ENCODE measurements at places on chromosomes 16 and 17.

DNA sequence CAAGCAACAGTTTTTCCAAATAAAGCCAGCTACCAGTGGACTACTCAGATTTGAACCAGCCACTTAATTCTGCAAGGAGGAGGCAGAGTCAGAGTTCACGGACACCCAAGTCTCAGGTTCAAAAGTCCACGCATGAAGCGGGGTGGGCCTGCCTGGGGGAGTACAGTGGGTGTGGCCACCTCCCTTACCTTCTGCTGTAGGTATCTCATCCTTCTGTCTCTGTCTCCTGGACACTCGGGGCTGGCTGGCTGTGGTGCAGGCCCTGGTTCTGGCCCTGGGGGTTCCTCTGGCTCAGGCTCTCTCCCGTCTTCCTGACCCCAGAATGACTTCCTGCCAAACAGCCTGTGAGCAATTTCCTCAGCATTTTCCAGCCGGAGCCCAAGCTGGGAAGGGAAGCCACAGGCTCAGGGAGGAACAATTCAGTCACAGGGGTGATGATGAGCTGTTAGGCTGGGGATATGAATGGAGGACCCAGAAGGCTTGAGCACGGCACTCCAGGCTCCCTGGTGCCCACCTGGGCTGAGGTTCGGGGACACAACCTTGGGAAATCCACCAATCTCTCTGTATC, 101.9 kb downstream of the LITAF start:
- no peak for DNase-seq

DNA sequence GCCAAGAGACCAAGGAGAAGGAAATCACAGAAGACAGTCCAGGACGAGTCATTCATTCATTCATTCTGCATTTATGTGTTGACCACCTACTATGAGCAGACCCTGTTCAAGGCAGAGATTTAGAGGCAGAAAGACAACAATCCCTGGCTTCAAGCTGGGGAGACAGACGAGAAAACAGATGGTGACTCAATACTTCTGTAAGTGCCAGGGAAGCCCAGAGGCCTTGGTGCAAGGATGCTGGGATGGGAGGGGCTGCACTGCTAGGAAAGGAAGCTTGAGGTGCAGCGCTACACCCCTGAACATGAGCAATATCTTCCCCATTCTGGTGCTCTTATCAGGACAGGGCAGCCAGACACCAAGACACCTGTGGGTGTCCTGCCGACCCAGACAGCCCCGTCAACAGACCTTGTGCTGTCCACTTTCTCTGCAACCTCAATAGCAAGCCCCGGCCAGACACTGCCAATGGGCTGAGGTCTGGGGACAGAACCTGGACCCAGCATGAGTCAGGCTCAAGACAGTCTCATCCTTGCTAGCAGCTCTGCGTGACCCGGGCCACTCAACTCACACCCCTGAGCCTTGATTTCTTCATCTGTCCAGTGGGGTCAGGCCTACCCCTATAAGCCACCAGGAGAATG, 163.5 kb downstream of the COPRS start:
- DNase-seq, result peak; percentile 88

DNA sequence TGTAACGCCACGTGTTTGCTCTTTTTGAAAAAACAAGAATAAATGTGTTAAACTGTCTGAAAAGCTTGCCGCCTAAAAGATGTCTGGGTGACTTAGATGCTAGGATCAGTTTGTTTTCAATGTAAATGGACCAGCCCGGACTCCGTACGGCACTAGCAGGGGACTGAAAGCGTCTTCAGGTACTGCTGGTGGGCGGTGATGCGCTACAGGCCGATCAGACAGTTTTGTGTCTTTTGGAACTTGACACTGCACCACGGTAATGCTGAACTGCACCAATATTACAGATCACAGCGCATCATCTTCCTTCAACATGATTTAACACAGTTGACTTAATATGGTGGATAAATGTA, 727 bp upstream of the MBTPS1 start:
- DNase-seq, result peak; percentile 72

DNA sequence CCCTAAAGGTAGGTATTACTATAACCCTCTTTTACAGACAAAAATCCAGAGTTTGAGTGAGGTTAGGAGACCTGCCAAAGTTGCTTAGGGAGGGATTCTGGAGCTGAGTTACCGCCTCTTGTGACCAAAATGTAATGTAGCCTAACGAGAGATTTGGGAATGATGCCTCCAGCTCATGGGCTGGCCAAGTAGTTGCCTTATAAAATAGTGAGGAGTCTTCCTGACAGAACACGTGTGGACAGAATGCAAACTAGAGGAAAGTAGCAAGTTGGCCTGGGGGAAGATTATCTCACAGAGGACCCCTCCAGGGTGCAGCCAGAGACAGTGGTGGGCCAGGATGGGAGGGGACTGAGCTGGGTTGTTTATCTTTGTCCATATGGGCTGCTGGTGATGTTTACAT, 543.7 kb upstream of the CDH11 start:
- DNase-seq, result no peak

DNA sequence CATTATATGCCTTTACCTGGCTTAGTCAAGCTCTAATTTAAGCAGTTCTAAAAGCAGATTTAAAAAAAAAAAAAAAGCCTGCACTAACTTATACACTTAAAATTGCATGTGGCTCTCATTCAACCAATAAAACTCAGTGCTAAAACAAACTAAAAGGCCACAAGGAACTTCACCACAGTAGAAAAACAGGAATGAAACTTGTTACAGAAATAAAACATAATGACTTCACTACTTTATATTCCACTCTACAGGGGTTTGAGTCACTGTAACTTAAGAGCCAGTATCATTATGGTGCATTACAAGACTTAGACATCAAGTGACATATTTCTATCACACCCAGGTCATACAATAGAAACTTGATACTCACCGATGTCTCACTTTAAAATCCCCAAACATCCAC, 11.1 kb downstream of the CA10 start:
- no peak for DNase-seq

DNA sequence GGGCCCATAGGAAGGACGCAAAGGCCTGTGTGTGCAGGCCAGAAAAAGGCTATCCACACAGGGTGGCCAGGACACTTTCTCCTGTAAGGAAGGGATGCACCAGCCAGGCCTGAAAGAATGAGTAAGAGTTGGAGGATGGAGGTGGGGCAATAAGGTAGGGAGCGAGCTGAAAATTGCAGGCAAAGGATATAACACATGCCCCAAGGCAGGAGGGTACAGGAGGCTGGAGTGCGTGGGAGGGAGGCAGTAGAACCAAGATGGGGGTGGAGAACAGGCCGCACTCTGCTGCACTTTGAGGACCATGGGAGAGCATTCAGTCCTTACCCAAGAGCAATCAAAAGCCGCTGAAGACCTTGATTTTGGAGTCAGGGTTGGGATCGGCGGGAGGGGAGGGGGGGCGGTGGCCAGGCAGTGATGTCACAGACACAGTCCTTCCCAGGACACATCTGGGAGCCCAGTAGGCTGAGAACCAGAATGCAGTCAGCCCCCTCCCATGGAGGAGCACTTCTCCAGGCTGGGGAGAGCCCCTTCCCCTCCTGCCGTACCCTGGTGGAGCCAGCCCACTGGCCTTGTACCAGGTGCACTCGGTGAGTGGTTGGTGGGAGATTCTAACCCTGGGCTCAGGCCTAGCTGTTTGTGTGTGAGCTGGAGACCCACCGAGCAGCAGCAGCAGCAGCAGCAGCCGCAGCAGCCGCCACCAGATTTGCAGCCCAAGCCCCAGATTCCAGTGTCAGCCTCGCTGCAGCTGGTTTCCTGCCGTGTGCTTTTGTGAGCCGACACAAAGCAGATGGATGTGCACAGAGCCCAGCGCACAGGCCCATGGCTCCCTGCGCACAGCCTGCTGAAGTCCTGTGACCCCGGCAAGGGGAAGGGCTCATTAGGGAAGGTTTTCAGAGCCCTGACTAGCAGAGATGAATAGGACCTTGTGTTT, 17.5 kb downstream of the ANKRD40 start:
- peak; percentile 97 for DNase-seq

- no peak for DNase-seq
Measured at GRCh38 chr16:81817789-81818567, 38.9 kb downstream of the PLCG2 start.

DNA sequence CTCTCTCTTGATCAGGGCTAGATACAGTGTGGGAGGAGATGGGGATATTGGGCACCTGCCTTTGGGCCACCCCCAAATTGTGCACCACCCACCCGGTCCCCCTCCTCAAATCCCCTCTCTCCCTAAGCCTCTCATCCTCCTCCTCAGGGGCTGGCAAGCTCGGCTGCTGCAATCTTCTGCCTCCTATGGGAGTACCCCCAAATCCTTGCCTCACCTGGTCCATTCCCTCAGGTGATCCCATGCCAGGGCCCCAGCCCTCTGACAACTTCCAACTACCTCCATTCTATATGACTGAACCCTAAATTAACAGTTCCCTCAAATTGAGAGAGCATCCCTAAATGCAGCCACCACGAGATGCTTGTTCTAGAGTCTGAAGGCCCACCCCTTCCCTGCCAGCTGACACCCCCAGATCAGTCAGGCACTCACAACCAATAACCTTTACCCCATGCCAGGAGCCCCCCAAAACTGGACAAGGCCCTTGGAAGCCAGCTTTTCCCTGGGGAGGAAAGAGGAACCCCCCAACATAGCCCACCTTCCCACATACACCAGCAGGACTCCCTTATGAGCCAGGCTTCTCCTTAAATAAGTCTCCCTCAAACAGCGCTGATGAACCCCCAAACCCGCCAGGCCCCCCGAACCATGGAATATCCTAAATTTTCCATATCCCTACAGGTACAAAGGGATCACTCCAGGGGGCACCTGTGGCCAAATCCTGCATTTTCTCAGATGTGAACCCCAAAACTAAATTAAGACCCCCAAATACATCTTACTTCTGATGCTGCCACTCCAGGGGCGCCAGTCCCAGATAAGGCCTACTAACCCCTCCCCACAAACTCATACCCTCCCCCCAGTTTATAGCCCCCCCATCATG, 3.2 kb downstream of the DLG4 start:
- no peak for DNase-seq

GRCh38 chr17:27473190-27473747, 17.0 kb downstream of the KSR1 start:
- DNase-seq, result no peak

DNA sequence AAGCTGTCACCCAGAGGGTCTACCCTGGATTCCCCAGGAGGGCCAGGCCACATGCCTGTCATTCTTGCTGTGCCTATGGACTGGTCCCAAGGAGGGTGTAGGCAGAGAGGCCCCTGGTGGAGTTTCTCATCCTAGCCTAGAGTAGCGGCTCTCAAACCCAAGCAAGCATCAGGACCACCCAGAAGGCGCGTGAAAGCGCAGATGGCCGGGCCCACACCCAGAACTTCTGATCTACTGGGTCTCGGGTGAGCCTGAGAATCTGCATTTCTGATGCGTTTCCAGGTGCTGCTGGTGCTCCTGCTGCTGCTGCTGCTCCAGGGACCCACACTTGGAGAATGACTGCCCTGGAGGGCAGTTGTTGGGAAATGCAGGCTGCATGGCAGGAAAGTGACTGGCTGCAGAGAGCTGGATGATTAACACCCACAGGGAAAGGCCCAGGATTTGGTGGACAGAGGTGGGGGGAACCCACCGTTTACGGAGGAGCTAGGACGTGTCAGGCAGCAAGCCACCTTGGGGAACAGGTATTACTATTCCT, 9.5 kb upstream of the OSGIN1 start:
- DNase-seq, result no peak

DNA sequence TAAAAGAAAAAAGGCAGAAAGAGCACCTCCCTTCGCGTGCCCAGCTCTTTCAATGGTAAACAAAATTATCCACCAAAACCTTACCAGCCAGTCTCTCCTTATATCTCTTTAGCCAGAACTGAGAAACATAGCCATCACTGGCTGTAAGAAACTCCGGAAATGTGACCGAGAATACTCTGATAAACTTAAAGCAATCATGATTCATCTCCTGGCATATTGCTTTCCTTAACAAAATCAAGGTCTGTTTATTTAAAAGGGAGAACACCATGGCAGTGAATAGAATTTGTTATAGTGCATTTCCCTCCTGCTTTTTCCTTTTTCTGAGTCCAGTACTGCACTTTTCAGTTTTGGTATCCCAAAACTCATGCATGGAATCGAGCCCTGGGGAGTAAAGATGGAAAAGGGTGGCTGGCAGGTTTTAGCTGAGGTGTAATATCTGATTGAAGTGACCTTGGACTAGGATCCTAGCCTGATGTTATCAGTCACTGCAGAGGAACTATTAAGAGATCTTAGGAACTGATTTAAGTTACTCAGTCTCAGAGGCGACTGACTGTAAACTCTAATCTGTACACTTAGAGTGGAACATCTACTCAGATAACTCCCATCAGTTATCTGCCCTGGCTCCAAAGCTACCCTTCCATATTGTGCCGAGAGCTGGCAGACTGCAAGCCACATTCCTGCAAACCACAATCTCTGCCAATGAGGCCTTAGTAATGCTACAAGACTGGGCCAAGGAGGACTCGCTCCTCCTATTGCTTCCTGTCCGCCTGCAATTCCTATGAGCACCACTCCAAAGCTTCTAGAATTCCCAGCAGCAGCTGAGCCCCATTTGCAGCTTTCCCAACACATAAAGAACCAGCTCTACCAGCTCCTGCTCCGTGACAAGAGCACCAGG, 7.4 kb upstream of the COX10 start:
- DNase-seq, result no peak

DNA sequence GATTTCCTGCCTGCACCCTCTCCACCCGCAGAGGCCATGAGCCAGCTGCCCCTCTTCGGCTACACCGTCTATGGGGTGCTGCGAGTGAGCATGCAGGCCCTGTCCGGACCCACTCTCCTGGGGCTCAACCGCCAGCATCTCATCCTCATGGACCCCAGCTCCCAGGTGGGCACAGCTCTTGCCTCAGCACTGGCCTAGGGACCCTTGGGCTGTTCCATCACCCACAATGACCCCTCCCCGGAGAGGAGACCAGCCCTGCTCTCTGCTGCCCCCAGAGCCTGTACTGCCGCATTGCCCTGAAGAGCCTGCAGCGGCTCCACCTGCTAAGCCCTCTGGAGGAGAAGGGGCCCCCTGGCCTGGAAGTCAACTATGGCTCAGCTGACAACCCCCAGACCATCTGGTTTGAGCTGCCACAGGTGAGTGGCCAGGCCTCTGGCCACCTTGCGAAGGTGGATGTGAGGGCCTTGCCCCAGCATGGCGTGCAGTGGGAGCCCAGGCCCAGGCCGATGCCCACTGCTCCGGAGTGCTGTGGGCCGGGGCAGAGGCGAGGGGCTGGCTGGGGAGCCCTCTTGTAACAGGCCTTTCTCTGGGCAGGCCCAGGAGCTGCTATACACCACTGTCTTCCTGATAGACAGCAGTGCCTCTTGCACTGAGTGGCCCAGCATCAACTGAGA, 7.3 kb upstream of the SMIM5 start:
- DNase-seq, result peak; percentile 44

All from brain (organoid and tissue), 16 donors.